Bronchial epithelial cell (primary cell): ENCODE measurements at places on chromosomes 4 and X. TPM values are rescaled to one million over a fixed set of nuclear protein-coding genes. Genes with fewer than 3 reads are reported as not detected.

Gene AMER1
- total RNA-seq = 1.5 and 1.6 TPM in 2 replicates

Gene PLP1
- not detected in 2 replicates for total RNA-seq

Gene RAB39B
- 0.26 and 2.6 TPM in 2 replicates for total RNA-seq

Gene RRH
- total RNA-seq = 0.26 and 0.38 TPM in 2 replicates

Gene LARP7
- 14.2 and 27.8 TPM in 2 replicates for total RNA-seq

Gene RHOXF2B
- total RNA-seq = not detected in 2 replicates

Gene SHROOM3
- 6.3 and 8.6 TPM in 2 replicates for total RNA-seq

Gene FGFR3
- 29.0 and 133 TPM in 2 replicates for total RNA-seq

Gene LONRF3
- total RNA-seq = 0.51 and 0.79 TPM in 2 replicates

Gene ARMCX4
- 0.79 and 1.8 TPM in 2 replicates for total RNA-seq

Gene YY2
- total RNA-seq = 0.79 and 1.3 TPM in 2 replicates

Gene COL25A1
- total RNA-seq = under 0.01 TPM in 2 replicates

Gene TMEM35A
- total RNA-seq = not detected in 2 replicates

Gene ARHGAP10
- total RNA-seq = 8.4 and 11.3 TPM in 2 replicates
